ENCODE measurements at places on chromosomes 4 and X. TPM values are rescaled to one million over a fixed set of nuclear protein-coding genes. Genes with fewer than 3 reads are reported as not detected.

Gene PHOX2B
- not detected for total RNA-seq

Gene SMIM43
- total RNA-seq, result not detected

Gene BMPR1B
- 0.10 TPM for total RNA-seq

DNA sequence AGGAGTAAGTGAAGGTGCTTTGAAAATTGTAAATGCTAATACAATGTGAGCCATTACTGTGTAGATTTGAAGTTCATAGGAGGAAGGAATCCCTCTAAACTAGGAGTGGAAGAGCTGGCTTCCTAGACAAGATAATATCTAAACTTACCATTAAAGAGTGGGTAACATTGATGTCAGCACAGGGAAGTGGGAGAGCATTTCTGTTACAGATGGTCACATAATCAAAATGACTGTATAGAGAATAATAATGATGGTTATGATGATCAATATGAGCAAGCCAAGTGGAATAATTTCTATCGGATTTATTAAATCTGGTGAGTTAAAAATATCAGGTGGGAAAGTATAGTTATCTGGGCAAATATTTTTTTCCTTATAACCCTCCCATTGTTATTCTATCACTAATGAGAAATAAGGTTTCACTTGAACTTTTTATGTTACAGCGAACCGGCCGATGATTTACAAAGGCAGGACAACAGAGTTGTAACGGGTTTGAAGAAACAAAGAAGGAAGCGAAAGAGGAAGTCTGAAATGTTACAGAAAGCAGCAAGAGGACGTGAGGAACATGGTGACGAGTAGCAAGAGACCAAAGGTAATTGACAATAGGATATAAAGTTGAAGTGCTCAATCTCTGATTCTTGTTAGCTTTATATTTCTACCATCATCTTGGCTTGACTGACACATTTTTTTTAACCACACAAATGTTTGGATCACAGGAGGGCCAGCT, 43.5 kb downstream of the FMR1NB start:
- H3K27me3 ChIP-seq, result no peaks in the 10 kb centered on the region
- no peak overlapping the region for H3K4me3 ChIP-seq
- no peaks in the 10 kb centered on the region for H3K4me1 ChIP-seq

GRCh38 chr4:13765539-13765938, 138.0 kb upstream of the BOD1L1 start:
- no peaks in the 10 kb centered on the region for H3K36me3 ChIP-seq
- H3K27me3 ChIP-seq, result no peaks in the 10 kb centered on the region
- no peak for DNase-seq
- H3K27ac ChIP-seq, result no peak overlapping the region

DNA sequence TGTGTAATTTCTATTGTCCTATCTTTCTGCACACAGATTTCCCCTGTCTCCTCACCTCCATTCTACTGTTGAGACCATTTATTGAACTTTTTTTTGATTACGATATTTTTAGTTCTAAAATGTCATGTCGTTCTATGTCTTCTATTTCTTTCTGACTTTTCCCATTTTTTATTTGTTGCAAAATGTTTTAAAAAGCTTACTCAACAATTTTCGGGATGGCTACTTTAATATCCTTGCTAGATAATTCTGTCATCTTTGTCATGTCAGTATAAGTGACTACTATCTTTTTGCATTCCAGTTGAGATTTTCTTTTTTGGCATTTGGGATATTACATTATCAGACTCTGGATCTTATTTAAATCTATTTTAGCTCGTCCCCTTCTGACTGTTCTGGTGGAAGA, 7.5 kb upstream of the DMD start:
- H3K27me3 ChIP-seq, result no peaks in the 10 kb centered on the region
- H3K4me1 ChIP-seq, result no peaks in the 10 kb centered on the region
- no peaks in the 10 kb centered on the region for H3K36me3 ChIP-seq
